Stimulated activated CD8-positive, alpha-beta memory T cell treated with anti-CD3 and anti-CD28 coated beads, Interleukin-15, amount 100 ng/mL, for 1 hour (primary cell): ENCODE measurements at places on chromosomes 16 and 17.

- DNase-seq = no peak
Observed at GRCh38 chr17:9225305-9226101, 204.2 kb downstream of the NTN1 start.

GRCh38 chr16:69917311-69917710, 33.8 kb upstream of the CLEC18A start:
- DNase-seq = no peak

GRCh38 chr17:67520252-67520906, 143.3 kb downstream of the PITPNC1 start:
- DNase-seq = no peak

GRCh38 chr16:7990626-7991260, 599.6 kb downstream of the TMEM114 start:
- DNase-seq = no peak

DNA sequence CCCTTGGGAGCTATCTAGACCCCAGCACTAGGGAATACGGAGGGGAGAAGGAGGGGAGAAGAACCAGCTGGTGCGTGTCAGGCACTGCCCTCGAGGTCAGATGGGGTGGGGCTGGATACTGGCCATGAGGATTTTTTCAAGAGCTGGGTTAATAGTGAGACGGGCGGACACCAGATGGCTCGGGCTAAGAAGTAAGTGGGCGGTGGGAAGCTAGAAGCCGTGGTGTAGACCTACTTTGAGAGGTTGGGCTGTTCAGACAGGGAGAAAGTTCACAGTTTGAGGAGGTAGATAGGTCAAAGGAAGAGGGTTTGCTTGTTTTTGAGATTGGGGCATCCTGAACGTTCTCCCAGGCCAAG, 303.8 kb downstream of the SEC14L1 start:
- DNase-seq = no peak

DNA sequence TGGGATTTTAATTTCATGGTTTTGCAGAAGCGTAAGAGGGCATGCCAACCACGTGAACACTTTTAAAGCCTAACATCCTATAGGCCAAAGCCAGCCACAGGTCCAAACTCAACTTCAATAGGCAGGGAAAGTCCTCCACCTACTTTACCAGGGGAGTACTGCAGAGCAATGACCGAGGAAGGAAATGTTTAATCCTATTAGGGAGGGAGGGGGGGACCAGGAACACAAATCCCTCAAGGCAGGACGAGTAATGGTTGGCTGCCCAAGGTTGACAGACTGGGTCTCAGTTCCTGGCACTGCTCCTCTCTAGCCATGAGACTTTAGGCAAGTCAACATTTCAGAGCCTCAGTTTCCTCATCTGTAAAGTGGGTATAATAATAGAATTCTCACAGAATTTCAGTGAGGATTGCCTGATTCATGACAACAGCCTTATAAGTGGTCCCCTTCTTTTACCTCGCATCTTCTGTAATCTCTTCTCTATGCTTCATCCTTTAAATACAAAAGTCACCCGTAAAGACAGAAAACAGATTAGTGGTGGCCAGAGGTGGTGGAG, 315.8 kb downstream of the HAPSTR1 start:
- DNase-seq = no peak

DNA sequence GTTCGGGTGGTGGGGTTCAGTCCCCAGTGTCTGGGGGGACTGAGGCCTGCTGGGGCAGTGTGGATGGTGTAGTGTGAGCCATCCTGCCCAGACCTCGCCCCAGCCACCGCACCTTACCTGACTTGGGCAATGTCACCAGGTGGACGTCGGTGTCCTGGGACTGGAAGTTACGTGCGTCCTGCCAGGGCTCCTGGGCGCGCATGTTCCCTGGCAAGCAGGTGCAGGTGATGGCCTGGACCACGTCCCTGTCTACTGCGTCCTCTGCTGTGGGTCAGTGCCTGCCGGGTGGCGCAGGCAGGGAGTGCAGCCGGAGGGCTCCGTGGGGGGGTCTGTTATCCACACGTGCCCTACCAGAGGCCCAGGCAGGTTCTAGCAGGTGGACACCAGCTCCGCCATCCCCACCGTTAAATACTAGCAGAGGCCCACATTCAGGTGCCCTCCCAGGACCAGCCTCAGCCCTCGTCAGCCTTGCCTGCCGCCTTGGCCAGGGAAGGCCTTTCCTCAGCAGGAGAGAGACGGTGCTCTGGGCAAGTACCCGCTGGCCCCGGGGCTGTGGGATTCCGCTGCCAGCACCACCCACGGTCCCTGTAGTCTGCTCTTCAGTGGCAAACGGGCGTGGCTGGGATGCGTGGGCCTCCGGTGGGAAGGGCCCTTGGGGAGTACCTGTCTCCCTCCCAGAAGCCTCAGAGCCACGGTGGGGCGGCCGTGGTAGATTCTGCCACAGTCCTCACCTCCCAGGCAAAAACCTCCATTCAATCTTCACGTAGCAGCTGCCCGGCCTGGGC, 8.1 kb upstream of the DPEP1 start:
- no peak for DNase-seq

DNA sequence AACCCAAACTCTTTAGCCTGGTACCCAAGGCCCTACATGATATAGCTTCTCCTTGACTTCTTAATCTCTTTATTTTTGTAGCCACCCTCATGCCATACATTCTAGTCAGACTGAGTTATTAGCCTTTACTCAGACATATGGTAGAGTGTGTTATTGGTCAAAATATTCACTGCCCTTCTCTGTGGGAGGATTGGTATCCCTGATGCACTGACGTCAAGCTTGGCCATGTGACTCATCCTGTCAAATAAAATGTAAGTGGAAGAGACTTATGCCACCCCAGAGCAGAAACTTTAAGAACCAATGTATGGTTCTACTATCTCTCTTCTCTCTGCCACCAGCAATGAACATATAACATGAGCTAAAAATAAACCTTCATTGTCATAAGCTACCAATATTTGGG, 12.2 kb upstream of the BEAN1 start:
- DNase-seq = no peak

- DNase-seq = no peak
Observed at GRCh38 chr16:2960183-2961010, 3.7 kb upstream of the KREMEN2 start.

DNA sequence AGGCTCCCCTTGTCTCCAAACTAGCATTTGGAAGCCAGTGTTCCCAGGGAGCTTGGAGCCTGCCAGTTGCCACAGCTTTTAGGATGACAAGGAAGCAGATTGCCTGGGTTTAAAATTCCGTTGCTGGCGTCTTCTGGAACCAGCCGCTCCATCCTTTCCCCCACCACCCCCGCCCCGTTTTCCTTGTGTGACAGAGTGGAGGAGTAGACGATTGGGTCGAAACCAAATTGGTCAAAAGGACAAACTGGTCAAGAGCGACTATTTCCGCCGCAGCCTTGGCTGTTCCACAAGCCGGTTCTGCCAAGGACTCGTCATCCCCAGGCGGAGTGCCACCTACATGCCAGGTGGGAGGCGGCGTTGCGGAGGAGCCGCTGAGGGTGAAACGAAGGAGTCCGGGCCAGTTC, 91.1 kb downstream of the RPA1 start:
- DNase-seq = no peak
